ENCODE measurements at places on chromosomes 11 and 22. TPM values are rescaled to one million over a fixed set of nuclear protein-coding genes. Genes with fewer than 3 reads are reported as not detected.

- no peak for DNase-seq
These were observed 22.2 kb upstream of the UBASH3B start for GRCh38 chr11:122633219-122633829.

DNA sequence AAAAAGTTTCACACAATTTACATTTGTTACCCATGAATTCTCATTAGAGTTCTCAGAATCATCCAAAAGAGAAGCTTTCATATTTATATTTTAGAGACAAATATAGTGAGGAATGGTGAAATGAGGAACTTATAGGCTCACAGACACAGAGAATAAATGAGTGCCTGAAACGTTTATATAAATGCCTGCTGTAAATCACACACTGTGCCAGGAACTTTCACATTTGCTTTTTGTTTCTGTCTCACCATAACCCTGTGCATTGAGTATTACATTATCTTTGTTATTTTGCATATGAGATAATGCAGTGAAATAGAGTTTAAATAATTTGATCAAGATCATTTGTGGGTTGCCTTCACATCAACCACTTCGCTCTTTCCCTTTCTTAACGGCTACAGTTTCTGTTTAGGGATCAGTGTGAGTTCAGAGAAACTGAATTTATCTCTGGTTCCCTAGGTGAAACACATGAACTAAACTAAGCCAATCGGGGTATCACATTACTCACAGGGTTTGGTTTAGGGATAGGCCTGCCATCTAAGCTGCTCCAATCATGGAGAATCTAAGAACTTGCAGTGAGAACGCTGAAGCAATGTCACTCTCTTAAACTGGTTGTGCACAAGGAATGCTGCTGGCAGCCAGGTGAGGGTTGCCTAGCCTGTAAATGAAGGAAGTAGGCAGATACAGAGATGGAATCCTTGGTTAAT lies 1339.2 kb upstream of the TENM4 start:
- no peak for DNase-seq

DNA sequence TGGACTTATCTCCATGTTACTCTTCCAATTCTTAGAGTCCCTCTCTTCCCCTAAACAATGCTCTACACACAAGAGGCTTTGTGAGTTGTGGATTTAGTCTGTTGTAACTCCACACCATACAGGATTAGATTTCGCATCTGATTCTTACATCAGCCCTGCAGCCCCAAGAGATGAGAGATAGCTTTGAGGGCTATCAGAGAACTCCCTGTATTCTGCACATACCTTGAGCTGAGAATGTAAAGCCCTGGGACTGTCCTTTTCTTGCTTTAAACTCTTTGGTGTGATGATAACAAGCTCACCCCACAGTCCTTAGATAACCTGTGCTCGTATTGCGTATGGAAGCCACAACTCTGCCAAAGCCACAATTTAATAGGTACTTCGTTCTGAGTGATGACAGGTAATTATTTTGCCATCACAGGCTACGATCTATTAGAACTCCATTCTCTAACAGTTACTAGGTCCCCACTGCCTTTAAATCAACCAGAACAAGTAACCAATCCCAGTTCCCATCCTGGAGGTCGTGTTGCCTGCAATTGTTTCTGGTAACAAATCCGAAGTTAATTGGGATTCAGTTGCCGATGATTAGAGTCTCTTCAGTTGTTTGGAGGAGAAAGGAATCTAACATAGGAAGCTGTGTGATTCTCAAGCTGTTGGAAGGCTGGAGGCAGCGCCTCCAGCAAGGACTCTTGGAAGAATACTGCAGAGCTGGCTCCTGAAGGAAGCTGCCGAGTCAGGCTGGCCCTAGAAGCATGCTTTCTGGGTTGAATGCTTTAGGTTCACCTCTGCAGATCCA lies 1.3 kb upstream of the PARVG start:
- DNase-seq = no peak

- DNase-seq = no peak
These were observed 231.8 kb upstream of the CTSC start for GRCh38 chr11:88569342-88569741.

DNA sequence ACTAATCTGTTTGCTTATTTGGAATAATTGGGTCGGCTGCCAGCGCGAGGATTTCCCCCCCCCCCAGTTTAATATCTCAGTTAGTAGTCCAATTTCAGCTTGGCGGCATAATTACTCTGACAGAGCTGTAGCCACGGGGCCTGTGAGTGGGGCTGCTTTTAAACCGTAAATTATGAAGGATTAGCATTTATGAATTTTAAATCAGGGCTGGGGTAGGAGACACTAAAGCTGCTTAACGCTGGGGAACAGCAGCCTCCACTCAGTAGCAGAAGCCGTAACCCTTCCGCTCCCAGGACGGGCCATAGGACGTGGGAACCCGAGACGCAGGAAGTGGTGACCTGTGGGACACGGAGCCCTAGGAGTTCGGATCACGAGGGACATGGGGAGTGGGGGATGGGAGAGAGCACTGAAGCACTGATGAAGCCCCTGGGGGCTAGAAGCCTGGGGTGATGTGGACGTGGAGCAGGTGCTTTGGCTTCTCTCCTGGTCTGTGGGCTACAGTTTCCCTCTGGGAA lies 66.2 kb upstream of the LMO1 start:
- DNase-seq = no peak

DNA sequence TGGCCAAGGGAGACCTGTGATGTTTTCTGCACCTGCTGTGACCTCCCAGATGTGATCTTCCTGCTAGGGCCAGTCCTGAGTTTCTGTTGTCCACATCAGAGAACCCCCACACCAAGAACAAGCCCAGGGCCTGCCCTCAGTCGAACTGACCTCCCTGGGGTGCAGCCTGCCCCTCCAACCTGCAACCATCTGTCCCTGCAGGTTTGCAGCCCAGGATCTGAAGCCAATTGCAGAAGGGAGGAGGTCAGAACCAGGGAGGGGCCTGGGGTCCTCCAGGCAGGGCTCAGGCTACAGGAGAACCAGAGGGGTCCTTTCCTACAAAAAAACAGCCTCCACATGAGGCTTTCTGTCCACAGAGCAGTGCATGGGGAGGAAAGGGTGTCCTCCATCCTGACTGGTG lies 807 bp downstream of the TRIM3 start:
- DNase-seq = no peak

DNA sequence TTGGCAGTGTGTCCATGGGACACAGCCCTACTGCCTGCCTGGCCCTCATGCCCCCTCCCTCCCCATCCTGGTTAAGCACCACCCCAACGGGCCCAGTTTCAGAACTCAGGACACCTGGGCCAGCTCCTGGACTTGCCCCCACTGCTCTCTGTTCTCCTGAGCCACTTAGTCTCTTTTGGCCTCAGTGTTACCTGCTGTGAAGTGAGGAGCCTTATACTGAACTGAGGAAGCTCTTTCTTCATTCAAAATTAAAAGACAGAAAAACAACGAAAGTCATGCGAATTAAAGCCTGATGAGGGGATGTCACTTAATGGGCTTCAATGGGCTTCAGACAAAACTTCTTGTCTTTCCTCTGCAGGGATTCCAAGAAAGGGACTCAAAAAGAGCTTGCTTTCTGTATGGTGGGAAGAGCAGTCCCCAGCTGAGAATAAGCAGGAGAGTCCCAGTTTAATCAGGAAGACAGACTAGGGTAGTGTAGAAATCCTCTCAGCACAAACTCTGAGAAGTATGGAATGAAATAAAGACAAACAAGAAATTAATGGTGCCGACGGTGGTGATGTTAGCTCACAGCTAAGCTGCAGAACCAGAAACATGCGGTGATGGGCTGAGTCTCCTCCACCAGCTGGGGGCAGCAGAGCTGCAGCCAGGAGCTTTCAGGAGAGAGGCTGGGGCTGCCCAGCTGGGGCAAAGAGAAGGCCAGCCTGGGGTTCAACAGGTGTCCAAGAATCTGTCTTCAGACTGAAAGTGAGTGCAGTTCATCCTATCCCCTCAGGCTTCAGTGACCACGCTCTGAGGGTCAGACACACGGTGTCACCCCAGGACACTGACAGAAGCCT lies 101.0 kb downstream of the GGTLC2 start:
- DNase-seq = no peak

- no peak for DNase-seq
These were observed 7.5 kb upstream of the SOX10 start for GRCh38 chr22:37991731-37992442.

DNA sequence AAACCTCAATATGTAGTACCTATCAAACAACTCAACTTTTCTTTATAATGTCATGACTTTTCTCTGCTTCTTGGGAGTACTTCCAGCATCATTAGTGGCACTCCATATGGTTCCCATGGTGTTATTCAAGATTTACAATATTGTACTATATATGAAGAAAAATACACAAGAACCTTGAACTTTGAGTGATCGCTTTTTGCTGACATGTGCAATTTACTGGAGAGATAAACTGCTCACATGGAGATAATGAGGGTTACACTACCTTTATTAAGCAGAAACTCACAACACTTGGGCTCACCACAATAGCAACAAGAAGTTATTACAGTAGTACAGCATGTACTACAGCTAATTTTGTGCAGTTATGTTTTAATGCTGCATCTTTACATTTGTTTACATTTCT lies 388.2 kb downstream of the DLG2 start:
- no peak for DNase-seq

DNA sequence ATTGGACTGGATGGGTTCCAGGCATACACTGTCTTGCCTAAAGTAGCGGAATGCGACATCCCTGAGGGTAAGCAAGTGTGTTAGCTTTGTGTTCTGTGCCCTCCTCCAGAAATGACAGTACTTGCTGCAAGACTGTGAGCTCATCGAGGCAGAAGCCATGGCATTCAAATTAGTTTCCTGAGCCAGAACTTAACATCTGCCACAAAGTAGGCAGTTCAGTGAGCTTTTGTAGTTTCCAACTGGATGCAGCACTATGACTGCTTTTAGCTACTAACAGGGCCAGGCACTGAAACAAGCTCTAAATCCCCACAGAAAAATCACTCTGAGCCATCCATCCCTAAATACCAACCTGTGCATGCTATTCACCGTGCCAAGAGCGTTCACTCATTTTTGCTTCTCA lies 1.2 kb upstream of the FAR1 start:
- DNase-seq = no peak

DNA sequence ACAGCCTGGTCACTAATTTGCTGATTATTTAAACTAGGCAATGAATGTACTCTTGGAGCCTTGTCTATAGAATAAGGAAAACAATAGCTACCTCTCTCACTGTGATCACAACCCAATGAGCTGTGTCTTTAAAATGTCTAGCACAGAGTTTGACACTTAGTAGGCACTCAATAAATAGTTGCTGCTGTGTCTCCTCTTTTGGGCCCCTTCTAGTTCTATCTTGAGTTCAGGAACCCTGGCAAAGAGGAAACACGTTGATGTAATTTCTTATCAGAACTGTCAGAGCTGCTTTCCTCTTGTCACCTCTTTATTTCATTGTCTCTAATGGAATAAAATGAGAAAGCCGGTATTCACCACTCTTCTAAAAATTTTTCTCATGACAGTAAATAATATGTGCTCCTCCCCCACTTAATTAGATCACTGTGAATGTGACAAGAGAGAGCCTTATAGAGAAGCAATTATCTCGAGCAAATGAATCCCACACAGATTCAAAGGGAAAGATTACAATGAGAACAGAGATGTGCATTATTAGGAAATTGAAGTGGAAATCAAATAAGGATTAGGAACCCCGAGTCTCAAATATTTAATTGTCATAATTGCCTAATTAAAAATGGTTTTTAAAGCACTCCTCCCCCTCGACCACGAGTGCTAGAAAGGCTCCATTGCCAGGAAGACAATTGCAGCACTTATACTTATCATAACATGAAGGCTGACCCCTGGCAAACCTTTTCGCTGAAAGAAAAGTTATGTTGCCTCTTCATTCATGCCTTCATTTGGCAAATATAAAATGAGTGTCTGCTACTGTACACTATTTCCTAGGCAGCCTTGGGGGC lies 175.0 kb upstream of the BDNF start:
- DNase-seq = no peak

DNA sequence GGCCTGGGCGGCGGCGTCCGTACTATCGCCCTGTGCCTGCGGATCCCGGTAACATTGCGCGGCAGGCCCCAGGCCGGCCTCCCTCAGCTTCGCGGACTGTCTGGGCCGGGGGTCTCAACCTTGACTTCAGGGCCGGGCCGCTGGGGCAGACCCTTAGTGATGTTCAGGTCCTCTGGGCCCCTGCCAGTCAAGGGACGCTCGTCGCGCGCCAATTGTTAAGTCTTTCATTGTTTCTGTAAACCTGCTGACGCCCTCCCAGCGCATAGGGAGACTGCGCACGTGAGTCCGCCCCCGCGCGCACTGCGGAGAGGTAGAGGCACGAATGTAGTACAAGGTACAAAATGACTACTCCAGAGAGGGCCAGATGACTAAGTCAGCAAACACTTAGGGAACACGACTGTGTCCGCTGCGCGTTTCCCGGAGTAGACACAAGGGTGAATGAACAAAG lies 451 bp upstream of the HDHD5 start:
- peak; percentile 70 for DNase-seq

DNA sequence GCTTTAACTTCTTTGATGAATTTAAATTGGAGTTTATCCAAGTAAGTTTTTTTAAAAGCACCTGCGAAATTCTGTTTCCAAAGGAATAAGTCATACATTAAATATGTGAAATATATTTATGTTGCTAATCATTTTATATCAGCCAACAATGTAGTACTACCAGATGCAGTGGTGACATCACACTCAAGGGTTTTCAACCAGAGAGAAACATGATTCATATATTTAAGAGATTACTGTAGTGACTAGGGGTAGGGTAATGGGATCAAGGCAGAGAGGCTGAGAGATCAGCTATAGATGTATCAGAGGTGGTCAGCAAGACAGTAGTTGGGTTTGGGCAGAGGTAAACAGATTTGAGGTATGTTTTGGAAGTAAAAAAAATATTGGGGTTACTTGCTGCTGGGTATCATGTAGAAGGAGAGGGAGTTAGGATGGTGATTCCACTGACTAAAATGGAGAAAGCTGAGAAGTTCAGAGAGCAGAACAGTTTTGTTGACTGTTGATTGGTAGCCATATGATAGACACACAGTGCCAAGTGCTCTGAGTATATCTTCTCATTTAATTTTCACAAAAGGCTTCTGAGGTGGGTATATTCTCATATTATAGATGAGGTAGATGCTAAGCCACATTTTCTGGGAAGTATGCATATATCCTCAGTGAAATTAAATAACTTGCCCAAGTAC lies 39.4 kb downstream of the CEP57 start:
- DNase-seq = no peak

CASP12 gene
- total RNA-seq = 2.3 TPM

RIMBP3B gene
- total RNA-seq = not detected

PLEKHB1 gene
- total RNA-seq = 370 TPM

KRTAP5-10 gene
- not detected for total RNA-seq

SLC1A2 gene
- total RNA-seq = 0.98 TPM

ASCC2 gene
- 47.1 TPM for total RNA-seq

SCO2 gene
- total RNA-seq = 1.9 TPM

SLC5A1 gene
- not detected for total RNA-seq

DDI1 gene
- not detected for total RNA-seq

OR4P4 gene
- not detected for total RNA-seq

MMP3 gene
- total RNA-seq = 6.7 TPM

CCDC87 gene
- 0.22 TPM for total RNA-seq
